Panc1 (cell line): ENCODE measurements at places on chromosomes 4 and X.

- DNase-seq: no peak
- no peaks in the 10 kb centered on the region; the same call in 1 of the 2 replicates for H3K27me3 ChIP-seq
- no peak overlapping the region for H3K4me3 ChIP-seq
- no peak overlapping the region for H3K27ac ChIP-seq
- no peaks in the 10 kb centered on the region for H3K36me3 ChIP-seq
Measured at GRCh38 chrX:111447298-111447697, 35.3 kb upstream of the DCX start.

- no peaks in the 10 kb centered on the region for H3K27me3 ChIP-seq
- H3K27ac ChIP-seq: no peak overlapping the region
- H3K4me3 ChIP-seq: no peak overlapping the region
- no peak for DNase-seq
Measured at GRCh38 chr4:184890499-184890898, 64.7 kb upstream of the ACSL1 start.

GRCh38 chr4:12186526-12186925 is 757.8 kb upstream of the HS3ST1 start:
- no peaks in the 10 kb centered on the region for H3K4me1 ChIP-seq
- no peak overlapping the region for H3K4me3 ChIP-seq
- H3K27ac ChIP-seq: no peak overlapping the region
- DNase-seq: no peak

DNA sequence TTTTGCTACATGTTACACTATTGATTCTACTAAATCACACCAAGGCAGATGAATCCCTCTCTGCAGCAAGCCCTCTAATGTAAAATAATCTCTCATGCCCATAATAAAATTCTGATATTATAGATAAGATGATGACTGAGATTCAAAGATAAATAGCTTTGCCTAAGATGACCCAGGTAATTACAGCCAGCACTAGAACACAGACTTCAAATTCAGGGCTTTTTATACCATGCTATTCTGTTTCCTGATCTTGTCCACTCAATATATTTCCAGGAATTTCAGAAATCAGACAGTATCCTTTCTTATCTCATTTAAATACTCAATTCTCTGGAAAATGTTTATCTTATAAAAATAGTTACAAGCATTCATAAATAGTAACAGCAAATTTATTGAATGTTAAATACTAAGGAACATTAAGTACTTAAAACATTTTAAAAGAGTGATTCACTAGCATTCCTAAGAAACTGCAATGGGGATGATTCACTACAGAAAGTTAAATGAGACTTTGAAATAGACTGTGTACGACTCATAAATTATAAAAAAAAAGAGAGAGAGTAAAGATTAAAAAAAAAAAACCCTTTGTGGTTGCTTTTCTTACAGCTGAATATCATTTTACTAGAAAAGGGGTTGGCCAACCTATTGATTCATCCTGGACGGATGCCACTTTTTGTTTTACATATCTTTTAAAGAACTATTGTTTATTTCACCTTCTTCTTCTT is 45.8 kb upstream of the IL21 start:
- DNase-seq: peak; percentile 10
- H3K27ac ChIP-seq: no peak overlapping the region
- H3K27me3 ChIP-seq: no peaks in the 10 kb centered on the region
- no peaks in the 10 kb centered on the region for H3K36me3 ChIP-seq
